NCI-H146 (cell line): ENCODE measurements at places on chromosomes 3 and 15.

GRCh38 chr3:184656829-184657681 is 54.8 kb downstream of the MAGEF1 start:
- DNase-seq = no peak

- DNase-seq = no peak
Observed at GRCh38 chr3:189573004-189573403, 58.2 kb upstream of the TP63 start.

DNA sequence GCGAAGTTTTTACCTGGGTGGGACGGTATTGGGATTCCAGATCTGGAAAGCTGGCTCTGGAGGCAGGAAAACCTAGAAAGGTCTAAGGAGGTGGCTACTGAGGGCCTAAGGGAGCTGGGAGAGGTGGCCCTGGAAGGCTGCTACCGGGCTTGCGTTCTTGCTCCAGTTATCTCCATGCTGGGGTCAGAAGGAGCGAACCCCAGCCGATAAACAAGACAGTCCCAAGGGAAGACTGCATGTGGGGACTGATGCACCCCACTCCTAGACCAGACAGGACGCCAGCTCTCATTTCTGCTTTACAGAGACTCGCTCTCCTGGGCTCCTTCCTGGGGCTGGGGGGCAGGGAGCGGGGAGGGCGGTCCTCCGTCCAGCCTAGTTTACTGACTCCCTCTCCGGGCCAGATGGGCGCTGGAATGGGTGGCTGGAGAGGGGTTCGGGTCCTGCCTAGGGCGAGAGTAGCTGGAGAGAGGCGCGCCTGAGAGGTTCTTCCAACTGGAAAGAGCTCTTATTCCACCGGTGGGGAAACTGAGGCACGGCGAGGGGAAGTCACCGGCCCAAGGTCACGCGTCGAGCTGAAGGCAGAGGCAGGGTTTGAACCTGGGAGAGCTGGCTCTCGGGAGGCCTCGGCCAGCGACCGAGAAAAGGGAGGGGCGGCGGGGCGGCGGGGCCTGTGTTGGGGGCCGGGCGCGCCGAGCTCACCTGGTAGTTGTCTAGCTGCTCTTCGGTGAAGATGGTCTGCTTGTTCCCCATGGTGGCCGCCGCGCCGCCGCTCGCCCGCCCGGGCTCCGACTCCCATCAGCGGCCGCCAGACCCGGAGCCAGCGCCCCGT is 565 bp downstream of the CIB2 start:
- no peak for DNase-seq

- DNase-seq = no peak
Observed at GRCh38 chr15:46502667-46503066, 867.8 kb downstream of the SQOR start.

DNA sequence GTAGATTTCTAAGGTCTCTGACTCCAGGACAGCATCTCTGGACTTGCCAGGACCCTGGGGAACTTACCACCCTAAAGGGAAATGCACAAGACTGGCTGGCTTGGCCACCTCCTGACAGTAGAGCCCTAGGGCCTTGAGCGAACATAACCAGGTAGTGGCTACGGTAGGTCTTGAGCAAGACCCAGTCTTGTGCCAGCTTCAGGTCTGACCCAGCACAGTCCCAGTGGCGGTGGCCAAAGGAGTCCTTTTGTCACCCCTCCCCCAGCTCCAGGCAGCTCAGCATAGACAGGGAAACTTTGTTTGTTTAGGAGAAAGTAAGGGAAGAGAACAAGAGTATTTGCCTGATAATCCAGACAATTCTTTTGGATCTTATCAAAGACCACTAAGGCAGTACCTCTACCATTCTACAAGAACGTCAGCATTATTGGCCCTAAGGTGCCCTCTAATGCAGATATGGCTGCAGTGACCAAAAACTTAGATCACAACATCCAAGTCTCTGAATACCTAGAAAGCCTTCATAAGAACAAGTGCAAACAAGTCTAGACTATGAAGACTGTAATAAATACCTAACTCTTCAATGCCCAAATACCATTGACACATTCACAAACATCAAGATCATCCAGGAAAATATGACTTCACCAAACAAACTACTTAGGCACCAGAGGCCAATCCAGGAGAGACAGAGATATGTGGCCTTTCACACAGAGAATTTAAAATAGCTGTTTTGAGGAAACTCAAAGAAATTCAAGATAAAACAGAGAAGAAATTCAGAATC is 38.7 kb upstream of the FBN1 start:
- no peak for DNase-seq
